Stimulated activated CD8-positive, alpha-beta memory T cell treated with anti-CD3 and anti-CD28 coated beads, Interleukin-7, amount 100 ng/mL, for 1 hour (primary cell): ENCODE measurements at places on chromosomes 12 and 14.
A peak's percentile ranks its signal among the peaks of the same experiment; 100 is the strongest.

GRCh38 chr14:72714094-72714493, 179.8 kb downstream of the DPF3 start:
- DNase-seq = peak; percentile 13

GRCh38 chr14:97180304-97181200, 383.4 kb downstream of the VRK1 start:
- no peak for DNase-seq

DNA sequence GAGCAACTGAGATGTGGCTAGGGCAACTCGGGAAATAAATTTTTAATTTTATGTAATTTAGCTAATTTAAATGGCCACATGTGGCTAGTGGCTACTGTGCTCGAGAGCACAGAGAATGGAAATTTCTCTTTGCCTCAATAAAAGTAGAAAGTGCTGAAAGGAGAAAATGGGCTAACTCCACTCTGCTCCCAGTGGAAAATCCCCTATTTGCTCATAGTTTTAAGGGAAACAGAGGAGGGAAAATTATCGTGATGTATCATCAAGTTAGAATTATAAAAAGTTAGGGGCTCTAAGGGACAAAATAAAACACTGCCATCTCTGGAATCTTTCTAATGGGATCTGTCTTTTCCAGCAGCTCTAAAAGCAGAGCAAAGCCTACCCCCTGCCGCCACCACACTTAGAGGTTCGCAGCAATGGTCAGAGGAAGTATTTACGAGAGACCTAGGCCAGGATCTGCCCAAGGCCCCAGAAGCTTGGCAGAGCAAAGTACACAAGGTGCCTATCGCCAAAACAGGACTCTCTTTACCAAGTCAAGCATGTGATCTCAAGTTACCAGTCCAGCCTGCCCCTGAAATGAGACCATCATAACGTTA, 220.7 kb downstream of the PPM1H start:
- DNase-seq = no peak

- no peak for DNase-seq
Observed at GRCh38 chr12:75820848-75821578, 210.6 kb downstream of the PHLDA1 start.

GRCh38 chr14:81315341-81315740, 84.8 kb downstream of the STON2 start:
- no peak for DNase-seq

GRCh38 chr12:58540480-58541299, 379.6 kb downstream of the LRIG3 start:
- no peak for DNase-seq

DNA sequence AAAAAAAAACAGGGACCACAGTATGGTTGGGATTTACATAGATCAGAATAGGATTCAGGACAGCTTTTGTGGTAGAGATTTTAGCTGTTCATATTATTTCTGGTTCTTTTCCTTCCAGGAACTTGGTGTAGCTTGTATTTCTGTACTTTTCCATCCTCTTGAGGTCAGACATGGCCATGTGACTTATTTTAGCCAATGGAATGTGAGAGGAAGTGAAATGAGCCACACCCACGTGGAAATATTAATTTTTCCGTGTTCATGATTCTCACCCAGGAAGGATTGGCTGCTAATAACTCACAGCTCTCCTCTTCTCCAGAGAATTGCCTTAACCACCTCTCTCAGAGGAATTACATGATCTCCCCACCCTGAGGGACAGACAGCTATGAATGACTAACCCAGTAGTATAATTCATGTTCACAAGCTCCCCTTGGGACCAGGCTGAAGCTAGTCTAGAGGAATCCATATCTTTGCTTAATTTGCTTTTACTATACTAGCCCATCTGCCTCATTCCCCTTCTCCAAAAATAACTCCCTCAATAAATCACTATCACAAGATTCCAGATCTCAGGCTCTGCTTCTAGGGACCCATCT, 340.4 kb downstream of the NUAK1 start:
- DNase-seq = no peak

DNA sequence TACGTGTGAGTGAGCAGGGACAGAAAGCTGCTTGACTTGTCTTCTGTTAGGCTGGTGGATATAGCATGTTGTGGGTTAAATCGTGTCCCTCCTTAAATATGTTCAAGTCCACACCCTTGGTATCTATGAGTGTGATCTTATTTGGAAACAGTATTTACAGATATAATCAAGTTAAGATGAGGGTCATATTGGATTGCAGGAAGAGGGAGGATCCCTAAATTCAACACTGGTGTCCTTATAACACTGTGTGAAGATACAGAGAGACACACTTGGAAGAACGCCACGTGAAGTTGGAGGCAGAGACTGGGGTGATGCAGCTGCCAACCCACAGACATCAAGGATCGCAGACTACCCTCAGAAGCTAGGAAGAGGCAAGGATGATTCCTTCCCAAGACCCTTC, 275.2 kb upstream of the SSTR1 start:
- DNase-seq = no peak

DNA sequence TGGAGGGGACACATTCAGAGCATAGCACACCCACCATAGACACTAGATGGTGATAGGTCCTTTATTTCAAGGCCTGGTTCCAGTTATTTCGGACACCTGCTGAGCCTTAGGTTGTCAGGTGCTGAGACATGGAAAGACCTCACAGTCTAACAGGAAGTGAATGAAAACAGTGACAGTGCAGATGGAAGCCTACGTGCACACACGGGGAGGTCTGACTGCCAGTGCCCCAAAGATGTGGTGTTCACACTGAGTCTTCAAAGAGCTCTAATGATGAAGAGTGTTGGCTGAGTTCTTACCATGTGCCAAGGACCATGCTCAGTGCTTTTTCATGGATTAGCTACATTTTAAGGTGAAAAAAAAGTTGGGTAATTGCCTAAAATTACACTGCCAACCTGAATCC, 46.6 kb downstream of the CKB start:
- no peak for DNase-seq

GRCh38 chr14:94157197-94157596, 16.9 kb upstream of the PPP4R4 start:
- no peak for DNase-seq

GRCh38 chr14:32457213-32457920, 128.3 kb downstream of the AKAP6 start:
- no peak for DNase-seq

GRCh38 chr14:28057359-28058296, 709.0 kb upstream of the FOXG1 start:
- no peak for DNase-seq

DNA sequence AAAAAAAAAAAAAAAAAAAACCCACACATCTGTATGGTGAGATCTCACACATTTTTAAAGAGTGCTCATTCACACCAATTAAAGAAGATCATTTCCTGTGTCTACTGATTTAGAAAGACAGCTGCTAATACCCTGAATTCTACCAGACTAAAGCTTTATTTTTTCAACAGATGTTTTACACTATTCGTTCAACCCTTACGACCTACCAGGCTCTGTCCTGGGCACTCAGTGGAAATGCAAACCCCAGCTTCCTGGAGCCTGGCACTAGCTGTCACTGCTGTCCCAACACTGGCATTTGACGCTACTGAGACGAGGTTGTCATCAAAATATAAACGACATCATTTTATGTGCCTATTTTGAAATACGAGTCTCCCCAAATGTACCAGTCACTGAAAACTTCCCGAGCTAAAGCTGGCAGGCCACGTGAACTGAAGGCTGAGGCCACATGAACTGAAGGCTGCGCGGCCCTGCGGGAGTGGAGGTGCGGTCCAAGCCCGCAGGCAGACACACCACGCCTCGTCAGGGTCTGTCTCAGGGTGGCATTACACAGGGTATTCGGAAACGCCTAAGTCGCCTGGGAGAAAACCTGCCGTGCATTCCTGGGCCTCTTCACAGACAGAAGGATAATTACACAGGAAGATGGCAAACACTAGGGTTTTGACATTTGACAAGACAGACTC, 27.2 kb downstream of the SLC15A4 start:
- no peak for DNase-seq

- no peak for DNase-seq
Observed at GRCh38 chr14:91163316-91163715, 49.4 kb downstream of the DGLUCY start.

DNA sequence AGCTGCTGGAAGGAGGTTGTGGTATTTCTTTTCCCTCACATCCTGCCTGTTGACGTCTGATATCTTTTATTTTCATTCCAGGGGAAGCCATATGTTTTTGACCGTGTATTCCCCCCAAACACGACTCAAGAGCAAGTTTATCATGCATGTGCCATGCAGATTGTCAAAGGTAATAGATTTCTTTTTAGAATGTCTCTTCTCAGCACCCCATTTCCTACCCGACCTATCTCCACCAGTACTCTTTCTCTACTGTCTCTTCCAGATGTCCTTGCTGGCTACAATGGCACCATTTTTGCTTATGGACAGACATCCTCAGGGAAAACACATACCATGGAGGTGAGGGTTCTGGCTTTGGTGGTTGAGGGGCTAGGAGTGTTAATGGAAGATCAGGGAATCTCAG, 13.5 kb downstream of the KIF5A start:
- DNase-seq = no peak

GRCh38 chr14:97603201-97603600, 806.0 kb downstream of the VRK1 start:
- DNase-seq = no peak

- no peak for DNase-seq
Observed at GRCh38 chr12:7122811-7123769, 5.6 kb downstream of the RBP5 start.

DNA sequence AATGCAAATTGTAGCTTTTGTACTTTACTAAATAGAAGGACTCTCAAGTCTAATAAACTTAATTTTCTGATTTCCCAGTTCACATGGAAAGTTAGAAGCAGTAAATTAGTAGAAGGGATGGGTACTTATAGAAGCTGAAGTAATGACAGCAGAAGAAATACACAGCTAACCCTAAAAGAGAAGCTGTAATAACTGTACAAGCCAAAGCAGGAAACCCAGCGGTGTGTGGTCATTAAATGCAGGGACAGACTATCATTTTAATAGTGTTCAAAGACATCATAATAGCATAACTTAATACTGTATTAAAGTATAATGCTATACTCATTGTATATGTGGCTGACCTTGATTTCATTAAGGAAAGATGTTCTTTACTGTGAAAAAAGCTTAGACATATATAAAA, 74.9 kb downstream of the PCNX1 start:
- no peak for DNase-seq

DNA sequence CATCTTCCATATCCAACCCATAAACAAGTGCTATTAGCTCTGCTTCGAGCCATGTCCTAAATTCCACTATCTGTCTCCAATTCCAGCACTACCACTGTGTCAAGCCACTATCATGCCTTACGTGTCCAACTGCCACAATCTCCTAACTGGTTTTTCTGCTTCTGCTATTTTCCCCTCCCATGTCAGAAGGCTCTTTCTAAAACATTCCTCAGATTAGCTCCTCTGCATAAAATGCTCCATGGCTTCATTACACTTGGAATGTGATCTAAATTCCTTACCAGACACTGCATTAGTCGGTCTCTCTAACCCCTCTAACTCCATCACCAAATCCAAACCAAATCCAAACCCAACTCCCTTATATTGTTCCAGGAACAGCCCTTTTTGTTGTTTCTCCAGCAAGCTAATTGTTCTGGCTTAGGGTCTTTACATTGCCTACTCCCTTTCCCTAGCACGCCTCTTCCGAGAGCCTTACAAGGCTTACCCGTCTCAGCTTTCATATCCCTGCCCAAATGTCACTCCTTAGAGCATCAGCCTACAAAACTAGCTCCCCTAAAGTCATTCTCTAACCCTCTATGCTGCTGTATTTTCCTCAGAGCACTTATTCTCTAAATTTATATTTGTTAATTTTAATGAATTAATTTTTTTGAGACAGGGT, 139.7 kb downstream of the HELB start:
- no peak for DNase-seq

DNA sequence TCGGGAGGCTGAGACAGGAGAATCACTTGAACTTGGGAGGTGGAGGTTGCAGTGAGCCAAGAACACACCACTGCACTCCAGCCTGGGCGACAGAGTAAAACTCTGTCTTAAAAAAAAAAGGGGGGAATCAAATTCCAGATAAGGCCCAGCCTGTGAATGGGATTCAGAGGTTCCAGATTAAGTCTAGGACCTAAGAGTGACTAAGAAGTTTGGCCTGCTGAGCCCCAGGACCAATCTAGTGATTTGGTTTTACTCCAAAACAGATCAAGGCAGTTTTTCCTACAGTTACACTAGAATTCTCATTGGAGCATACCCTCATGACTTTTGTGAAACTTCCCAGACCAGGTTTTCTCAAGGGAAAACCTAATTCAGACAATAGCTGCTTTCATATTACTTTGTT, 22.8 kb downstream of the EXOC5 start:
- DNase-seq = no peak

DNA sequence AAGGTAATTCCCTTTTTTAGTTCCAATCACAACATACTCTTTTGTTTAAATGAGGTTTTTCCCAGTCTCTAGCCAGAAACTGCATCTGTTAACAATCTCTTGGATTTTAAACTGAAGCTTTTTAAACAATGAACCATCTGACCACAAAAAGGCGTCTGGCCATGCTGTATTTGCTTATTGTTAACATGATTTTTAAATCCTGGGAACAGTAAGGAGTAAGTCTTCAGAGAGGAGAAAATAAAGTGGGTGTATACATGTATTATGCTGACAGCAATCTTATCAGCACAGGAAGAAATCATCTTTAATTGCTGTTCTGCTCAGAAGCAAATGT, 106.2 kb downstream of the DAAM1 start:
- DNase-seq = no peak

DNA sequence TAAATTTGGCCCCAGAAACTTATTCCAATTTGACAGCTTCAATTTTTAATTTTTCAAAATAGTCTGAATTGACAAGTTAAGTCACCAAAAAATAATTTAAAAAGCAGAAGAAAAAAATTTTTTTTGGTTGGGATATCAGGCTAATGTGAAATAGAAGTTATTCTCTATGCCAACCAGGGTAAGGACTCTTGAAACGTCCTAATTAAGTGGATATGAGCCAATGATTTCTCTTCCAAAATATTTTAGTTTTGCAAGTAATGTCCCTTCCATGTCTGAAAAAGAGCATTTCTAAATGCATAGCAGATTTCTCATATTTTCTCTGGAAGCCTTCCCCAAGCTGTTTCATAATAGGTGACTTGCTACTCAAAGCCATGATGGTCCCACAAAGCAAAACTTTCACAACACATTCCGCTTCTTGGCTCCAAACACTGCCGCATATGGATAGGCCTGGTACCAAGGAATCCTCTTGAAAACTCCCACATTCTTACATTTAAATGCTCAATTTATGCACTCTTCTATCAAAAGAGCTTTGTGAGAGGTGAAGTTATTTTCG, 65.1 kb downstream of the SIX6 start:
- DNase-seq = no peak
